ENCODE measurements at places on chromosomes 13 and 19. TPM values are rescaled to one million over a fixed set of nuclear protein-coding genes. Genes with fewer than 3 reads are reported as not detected.

GRCh38 chr13:75699062-75699461 lies 62.9 kb downstream of the LMO7 start:
- no peak for DNase-seq

GRCh38 chr13:47146136-47146535 lies 249.3 kb upstream of the HTR2A start:
- DNase-seq = no peak

GSX1 gene
- not detected for total RNA-seq

DNA sequence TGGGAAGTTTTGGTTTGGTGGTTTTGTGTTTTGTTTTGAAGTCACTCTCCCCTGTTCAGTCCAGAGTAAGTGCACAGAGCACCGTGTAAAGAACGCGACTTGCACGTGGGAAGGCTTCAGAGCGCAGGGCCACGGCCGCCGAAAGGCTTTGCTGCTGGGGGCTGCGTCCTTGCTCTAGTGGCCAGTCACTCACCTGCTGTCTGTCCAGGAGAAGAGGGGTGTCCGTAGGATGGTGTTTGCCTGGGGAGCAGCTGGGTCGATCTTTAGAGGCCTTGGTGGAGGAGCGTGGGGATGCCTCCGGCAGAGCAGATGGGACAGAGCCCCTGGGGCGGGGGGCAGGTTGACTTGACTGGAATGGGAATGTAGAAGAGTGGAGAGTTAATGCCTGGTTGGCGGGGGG lies 116.6 kb upstream of the MCF2L start:
- peak; percentile 72 for DNase-seq

GRCh38 chr19:58356766-58357480 lies 3.6 kb upstream of the A1BG start:
- no peak for DNase-seq

IFNL3 gene
- not detected for total RNA-seq

- no peak for DNase-seq
Measured at GRCh38 chr19:51119611-51120010, 5.1 kb upstream of the SIGLEC9 start.

SHANK1 gene
- 0.74 TPM for total RNA-seq

EPN1 gene
- 114 TPM for total RNA-seq

COMMD6 gene
- total RNA-seq = 133 TPM

GRCh38 chr19:27824108-27824507 lies 1388.8 kb downstream of the UQCRFS1 start:
- no peak for DNase-seq

GRCh38 chr13:105334211-105334610 lies 1201.3 kb downstream of the EFNB2 start:
- DNase-seq = no peak

DNA sequence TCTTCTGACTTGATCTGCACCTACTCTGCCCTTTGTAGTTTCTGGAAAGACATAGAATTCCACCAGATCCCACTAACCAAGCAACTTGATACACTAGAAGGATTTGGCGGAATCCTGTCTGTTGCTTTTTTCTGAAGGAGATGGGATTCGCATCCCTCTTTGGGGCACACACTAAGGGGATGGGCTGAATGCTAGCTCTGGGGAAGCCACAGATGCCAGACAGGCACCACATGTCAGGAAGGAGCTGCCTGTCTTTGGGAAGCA lies 52.1 kb downstream of the SERP2 start:
- DNase-seq = no peak

CBY2 gene
- not detected for total RNA-seq

DNA sequence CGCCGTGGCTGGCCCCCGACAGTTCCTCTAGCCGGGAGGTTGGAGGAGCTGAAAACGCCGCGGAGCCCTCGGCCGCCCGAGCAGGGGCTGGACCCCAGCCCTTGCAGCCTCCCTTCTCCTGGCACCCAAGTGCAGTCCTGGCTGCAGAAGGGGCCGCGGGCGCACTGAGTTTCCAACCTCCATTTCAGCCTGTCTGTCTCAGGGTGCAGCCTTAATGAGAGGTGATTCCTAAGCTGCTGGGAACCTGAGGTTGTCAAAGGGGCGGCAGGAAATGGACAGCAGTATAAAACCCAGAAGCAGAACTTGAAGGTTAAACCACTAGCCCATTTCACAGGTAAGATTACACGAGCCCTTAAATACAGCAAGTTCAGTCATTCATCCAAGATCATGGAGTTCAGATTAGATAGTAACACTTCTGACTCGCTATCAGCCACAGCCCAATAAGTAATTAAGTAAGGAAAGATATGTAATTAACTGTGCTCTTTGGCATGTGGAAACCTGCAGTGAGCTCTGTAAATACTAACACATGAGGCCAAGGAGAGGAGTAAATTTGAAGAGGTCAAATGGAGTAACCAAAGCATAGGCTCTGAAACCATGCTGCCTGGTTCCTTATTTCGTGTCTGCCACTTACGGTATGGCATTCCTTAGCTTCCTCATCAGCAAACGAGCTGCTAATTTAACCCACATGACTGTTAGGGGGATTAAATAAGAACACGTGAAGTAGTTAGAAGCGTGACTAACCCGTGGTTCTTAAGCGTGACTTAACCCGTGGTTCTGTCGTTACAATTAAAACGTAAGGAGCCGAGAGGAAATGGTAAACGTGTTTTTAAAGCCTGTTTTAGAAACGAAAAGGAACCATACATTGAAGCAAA lies 686 bp downstream of the SETDB2 start:
- DNase-seq = no peak

PABPC3 gene
- total RNA-seq = 0.29 TPM

DNA sequence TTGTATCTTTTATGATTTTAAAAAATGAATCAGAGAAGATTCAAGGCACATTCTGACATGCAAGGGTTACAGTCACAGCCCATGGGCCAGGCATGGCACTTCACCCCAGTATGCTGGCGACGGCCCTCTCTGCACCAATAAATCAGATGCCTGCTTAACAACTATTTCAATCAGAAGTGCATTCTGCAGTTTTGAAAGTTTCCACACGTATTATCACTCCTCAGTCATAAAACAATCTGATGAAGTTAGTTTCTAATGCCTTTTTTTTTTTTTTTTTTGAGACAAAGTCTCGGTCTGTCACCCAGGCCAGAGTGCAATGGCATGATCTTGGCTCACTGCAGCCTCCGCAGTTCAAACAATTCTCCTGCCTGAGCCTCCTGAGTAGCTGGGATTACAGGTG lies 28.3 kb upstream of the FFAR2 start:
- no peak for DNase-seq

All from mesenteric fat pad (tissue), 1 donor.